Activated naive CD8-positive, alpha-beta T cell treated with anti-CD3 and anti-CD28 coated beads, Interleukin-2, amount 10 ng/mL, durations not matched to agents 7 days and 5 days (primary cell): ENCODE measurements at places on chromosomes 4 and X. TPM values are rescaled to one million over a fixed set of nuclear protein-coding genes. Genes with fewer than 3 reads are reported as not detected.

MSANTD1 gene
- 1.4 TPM for total RNA-seq

EDA2R gene
- 2.6 TPM for total RNA-seq

NPY2R gene
- total RNA-seq = not detected

GYPE gene
- 3.5 TPM for total RNA-seq

- H3K4me3 ChIP-seq = no peak overlapping the region
- no peak overlapping the region for H3K27ac ChIP-seq
- no peaks in the 10 kb centered on the region for H3K27me3 ChIP-seq
- DNase-seq = no peak
- H3K36me3 ChIP-seq = no peaks in the 10 kb centered on the region
- no peaks in the 10 kb centered on the region for H3K4me1 ChIP-seq
Observed at GRCh38 chrX:110759785-110760184, 35.8 kb downstream of the CHRDL1 start.

DNA sequence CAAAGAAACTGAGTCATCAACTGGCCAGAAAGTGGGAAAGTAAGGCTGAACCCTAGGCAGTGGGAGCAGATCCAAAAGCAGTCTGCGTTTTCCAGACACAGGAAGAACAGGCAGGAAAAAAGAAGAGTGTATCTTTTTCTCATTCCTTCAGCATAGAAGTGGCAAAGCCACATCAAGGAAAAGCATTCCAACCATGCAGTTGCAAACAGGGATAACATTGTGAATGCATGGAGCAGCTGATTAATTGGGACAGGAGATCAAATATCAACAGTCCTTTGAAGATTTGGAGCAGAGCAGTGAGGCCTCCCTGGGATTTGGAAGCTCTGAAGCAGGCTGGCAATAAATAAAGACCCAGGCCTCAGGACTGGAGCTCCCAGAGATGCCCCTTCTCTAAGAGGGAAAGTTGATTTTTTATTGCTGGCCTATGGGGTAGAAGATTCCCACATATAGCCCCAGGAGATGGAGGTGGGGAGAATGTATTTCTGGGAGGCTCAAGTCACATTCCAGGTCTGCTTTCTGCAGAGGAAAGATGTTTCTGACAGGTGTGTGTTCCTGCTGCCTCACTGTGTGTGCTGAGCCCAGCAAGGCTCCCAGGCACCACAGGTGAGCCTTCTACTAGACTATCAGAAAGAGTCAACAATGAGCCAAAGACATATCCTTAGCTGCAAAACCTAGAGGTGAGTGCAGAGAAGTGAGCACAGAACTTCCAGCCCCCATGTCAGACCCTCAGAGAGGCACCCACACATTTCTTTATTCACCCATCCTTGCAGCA, 222.5 kb downstream of the RAB28 start:
- H3K36me3 ChIP-seq = no peaks in the 10 kb centered on the region
- no peak for DNase-seq
- H3K27ac ChIP-seq = no peak overlapping the region
- H3K4me3 ChIP-seq = no peak overlapping the region
- no peaks in the 10 kb centered on the region for H3K27me3 ChIP-seq

GRCh38 chrX:45437186-45437585, 236.5 kb upstream of the DIPK2B start:
- H3K4me3 ChIP-seq = no peak overlapping the region
- DNase-seq = no peak
- H3K36me3 ChIP-seq = no peaks in the 10 kb centered on the region

GRCh38 chr4:85498068-85498733, 23.3 kb downstream of the ARHGAP24 start:
- no peaks in the 10 kb centered on the region for H3K27me3 ChIP-seq
- H3K4me1 ChIP-seq = no peaks in the 10 kb centered on the region
- H3K4me3 ChIP-seq = no peak overlapping the region
- H3K36me3 ChIP-seq = no peaks in the 10 kb centered on the region
- no peak for DNase-seq
- no peak overlapping the region for H3K27ac ChIP-seq

DNA sequence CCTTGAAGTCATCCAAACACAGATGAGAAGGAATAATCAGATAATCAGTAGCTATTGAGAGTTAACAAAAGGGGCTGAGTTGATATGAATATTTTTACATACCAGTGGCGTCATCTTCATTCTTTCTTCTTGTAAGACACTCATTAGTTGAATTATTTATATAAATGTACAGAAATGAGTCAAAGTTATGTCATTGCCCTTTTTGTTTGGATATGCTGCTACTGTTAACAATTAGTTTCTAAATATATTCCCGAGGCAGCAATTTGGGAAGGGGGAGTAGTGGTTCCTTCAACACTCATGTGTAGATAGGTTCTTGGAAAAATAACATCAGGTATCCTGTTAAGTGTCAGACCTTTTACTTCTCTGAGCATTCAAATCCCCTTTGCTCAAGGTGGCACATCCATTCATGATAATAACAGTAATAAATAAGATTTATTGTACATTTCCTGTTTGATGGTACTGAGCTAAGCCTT, 436.6 kb downstream of the SPRY1 start:
- H3K4me3 ChIP-seq = no peak overlapping the region
- H3K36me3 ChIP-seq = no peaks in the 10 kb centered on the region
- H3K27ac ChIP-seq = no peak overlapping the region
- no peaks in the 10 kb centered on the region for H3K27me3 ChIP-seq

DNA sequence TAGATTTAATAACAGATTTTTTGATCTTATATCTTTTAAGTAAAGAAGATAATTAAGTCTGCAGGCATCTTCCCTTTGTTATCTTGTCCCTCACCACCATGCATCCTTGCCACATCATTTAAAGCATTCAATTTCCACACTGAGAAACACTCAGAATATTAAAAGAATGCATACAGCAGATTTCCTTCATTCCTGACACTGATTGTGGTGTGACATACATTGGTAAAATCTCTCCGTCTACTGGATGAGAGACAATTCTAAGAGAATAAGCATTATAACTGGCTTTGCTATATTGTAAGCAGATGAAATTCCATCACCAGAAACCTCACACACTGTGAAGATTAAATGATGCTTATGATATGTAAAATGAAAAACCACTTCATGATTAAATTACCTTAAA, 97.4 kb upstream of the TRPC5OS start:
- DNase-seq = no peak
- H3K4me3 ChIP-seq = no peak overlapping the region
- H3K4me1 ChIP-seq = no peaks in the 10 kb centered on the region
- H3K27ac ChIP-seq = no peak overlapping the region
- H3K27me3 ChIP-seq = no peaks in the 10 kb centered on the region
